ENCODE measurements at places on chromosomes 3 and 15.

GRCh38 chr15:96703091-96703490, 372.6 kb downstream of the NR2F2 start:
- DNase-seq: no peak

- DNase-seq: no peak
Observed at GRCh38 chr3:180683816-180684215, 4.5 kb upstream of the CCDC39 start.

DNA sequence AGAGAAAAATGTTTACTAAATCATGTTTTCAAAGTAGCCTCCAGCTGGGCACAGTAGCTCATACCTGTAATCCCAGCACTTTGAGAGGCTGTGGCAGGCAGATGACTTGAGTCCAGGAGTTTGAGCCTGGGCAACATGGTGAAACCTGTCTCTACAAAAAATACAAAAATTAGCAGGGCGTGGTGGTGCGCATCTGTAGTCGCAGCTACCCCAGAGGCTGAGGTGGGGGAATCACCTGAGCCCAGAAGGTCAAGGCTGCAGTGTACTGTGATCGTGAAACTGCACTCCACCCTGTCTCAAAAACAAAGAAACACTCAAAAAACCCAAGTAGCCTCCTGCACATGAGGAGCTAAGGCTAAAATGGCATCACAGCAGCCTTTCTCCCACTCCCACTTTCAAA, 1.6 kb upstream of the PPIB start:
- DNase-seq: no peak

DNA sequence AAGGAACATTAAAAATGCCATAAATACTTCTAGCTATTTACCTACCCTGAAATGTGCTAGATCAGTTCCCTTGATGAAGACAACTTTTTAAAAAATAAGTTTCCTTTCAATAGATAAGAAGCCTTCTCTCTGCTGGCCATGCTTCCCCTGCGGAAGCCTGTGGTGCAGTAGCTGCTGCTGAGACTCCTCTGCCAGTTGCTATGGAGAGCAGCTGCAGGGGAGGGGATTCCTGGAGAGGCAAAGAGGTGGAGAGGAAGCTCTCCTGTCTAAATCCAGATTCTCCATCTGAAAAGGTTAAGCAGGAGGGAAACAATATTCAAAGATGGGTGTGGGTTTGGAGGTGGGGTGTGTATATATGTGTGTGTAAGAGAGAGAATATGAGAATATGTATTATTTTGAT, 69.8 kb upstream of the BFSP2 start:
- no peak for DNase-seq

- DNase-seq: no peak
Observed at GRCh38 chr15:55915876-55916567, 77.4 kb downstream of the NEDD4 start.

- DNase-seq: no peak
Observed at GRCh38 chr3:46887980-46888494, 10.5 kb downstream of the PTH1R start.

Data from activated CD8-positive, alpha-beta memory T cell treated with anti-CD3 and anti-CD28 coated beads for 4 hours (primary cell).